ENCODE measurements at places on chromosomes 2 and 18.

GRCh38 chr18:45755934-45756333 lies 32.0 kb downstream of the SLC14A1 start:
- no peak for DNase-seq

GRCh38 chr2:186425576-186425975 lies 60.5 kb upstream of the ZC3H15 start:
- no peak for DNase-seq

- DNase-seq: no peak
Measured at GRCh38 chr2:156319811-156320485, 12.6 kb downstream of the NR4A2 start.

DNA sequence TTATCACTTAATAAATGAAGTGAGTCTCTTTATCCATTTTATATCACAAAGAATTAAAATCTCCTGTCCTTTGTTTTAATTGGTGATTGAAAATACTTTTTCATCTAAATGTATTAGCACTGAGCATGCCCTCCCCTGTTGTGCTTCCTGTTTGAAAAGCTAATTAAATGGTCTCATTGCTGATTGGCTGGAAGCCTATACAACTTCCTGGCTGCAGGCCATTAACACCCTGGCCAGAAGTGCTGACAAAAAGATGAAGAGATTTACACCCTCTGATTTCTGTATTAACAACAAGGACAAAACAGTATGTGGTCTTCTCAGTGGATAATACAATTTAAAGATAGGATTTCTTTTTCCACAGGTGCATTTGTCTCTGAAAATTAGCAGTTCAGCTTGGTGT lies 548.0 kb downstream of the DCC start:
- no peak for DNase-seq

- no peak for DNase-seq
Measured at GRCh38 chr2:223113161-223113560, 61.2 kb downstream of the KCNE4 start.

GRCh38 chr2:189580658-189581353 lies at the start of gene SLC40A1:
SLC40A1 (minus strand) TSS chr2:189580786; CDS start chr2:189580460, 326 bp downstream.
- DNase-seq: peak; percentile 61

DNA sequence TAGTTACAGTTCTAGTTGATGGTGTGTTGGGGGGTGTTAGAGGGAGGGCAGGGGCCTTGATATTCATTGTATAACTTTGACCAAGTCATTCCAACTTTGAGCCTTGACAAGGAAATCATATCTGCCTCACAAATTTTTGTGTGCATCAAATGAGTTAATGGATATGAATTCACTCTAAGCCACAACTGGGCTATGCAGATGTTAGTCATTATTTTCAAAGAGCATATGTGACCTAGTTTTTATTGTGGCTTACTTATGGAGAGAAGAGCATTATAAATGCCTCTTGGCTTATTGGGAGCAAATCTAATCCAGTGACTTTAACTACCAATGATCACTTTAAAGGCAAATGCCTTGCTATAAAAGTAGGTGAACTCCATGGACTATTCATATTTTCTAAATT lies 250.2 kb downstream of the LPIN1 start:
- no peak for DNase-seq

DNA sequence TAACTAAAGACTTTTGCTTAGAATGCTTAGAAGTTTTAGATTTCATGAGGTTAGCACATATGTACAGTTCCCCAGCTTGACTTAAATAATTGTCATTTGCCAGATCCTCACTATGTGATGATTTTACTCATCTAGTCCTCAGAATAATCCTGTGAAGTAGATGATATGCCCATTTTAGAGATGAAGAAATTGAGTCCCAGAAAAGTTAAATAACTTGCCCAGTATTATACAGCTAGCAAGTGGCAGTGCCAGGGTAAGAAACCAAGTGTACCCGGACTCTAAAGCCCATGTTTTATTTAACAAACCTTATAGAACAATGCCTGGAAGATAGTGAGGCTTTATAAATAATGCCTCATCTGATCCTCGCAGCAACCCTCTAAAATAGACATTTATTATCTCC lies 28.3 kb downstream of the SPDYA start:
- DNase-seq: no peak

DNA sequence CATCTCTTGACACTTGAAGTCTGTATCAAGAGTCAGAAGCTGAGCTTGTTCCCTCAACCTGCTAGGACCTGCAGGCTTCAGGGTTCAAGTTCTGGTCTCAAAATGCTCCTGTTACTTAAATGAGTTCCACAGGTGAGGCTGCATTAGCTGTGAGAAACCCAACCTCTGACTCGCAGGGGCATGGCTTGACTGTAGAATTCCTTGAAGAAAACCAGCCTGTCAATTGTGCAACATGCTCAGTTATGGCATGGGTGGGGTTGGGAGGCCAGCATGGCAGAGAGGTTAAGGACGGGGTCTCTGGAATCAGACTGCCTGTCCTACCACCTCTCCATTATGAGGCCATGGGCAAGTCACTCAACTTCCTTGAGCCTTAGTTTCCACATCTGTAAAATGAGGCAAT lies 235.8 kb downstream of the EN1 start:
- no peak for DNase-seq

GRCh38 chr2:111897924-111898702 lies at the start of gene MERTK:
MERTK (plus strand) TSS chr2:111898607; CDS start chr2:111898736, 129 bp downstream.
- peak; percentile 44 for DNase-seq

GRCh38 chr18:57904535-57904934 lies 101.4 kb upstream of the ATP8B1 start:
- DNase-seq: no peak

DNA sequence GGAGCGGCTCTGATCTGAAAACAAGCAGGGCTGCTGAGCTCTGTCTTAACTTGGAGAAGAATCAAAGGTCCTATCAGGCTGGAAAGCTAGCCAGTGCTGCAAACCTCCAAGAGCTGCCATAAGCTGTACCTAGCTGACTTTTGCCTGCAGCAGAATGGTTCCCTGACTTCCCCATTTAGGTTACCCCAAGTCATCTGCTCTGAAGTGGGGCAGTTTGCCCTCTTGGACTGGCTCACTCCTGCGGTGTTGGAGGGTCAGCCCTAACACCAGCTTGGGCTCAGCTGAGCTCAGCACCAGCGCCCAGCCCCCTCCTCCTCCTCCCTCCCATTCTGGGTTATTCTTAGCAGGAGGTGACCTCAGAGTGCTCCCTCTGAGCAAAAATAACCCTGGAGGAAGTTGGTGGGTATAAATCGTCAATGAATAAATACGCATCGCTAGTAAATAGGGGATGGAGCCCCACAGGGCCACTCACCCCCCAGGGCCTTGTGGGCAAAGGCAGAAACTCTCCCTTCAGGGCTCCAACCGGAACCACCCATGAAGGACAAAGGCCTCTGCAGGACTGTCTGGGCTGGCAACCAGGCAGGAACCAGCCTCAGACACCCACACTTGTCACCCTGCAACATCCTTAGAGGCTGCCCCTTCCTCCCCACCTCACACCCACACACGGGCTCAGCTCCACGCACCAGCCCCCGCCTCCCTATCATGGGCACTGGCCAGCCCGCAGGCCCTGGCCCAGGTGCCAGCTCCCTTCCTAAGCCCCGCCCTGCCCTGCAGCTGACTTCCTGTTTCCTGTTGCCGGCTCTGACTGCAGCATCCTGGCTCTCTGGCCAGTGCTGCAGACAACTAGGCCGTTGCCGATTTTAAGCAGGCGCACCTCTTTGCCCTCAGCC lies 46.9 kb downstream of the DNMT3A start:
- DNase-seq: peak; percentile 43

DNA sequence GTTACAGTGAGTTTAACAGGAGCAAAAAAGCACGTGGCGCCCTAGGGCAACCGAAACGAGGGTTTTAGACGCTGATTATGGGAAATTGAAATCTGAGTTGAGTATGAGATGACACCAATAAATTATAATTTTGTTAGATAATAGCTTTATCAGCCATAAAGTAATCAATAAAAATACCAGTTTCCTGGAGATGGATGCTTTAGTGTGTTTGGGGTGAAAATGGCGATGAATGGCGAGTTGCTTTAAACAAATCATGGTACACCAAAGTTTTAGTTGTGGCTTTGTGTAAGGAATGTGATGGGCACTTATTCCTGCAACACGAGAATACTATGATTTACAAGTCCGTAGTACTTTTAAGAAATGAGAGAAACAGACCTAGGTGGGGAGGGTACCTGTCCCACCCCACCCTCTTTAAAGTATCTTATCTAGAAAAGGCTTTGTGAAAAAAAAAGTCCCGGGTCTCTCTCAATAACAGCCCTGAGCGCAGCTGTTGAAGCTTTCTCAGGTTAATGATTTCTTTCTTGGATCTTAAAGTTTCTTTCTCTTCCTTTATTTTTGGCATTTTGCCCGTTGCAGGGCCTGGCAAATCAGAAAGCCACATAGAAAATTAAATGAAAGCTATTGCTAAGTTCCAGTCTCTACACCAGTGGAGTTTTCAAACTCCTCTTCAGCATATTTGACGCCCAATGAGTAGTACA lies 1.5 kb upstream of the RRM2 start:
- no peak for DNase-seq

DNA sequence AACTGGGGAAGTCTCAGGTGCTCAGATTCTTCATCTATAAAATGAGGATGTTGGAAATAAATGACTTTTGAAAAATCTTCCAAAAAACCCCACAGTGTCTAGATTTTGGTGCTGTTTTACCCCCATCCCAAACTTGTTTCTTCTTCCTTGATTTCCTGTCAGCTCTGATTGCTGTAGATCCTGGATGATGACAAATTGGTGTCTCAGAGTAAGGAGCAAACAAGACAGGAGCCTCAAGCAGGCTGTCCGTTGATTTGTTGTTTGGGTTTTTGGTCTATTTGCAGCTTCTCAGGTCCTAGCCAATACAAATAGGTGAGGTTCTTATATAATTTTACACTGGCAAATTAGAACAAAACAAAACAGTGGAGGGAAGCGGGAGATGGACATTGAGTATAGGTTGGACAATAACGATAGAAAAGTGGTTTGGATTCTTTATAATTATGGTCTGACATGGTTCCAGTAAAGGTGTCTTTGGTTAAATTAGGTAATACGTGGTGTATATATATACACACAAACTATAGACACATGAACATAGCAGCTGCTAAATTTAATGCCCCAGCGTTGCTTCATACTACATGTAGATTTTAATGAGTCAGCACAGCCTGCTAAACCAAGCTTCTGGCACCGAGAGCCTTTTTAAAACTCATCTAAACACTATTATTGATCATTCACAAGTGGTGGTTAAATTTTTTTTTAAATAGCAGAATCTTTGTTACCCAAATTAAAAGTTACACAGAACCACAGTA lies 142.5 kb downstream of the FMNL2 start:
- DNase-seq: no peak

- DNase-seq: no peak
Measured at GRCh38 chr2:197158591-197159550, 151.7 kb downstream of the ANKRD44 start.

DNA sequence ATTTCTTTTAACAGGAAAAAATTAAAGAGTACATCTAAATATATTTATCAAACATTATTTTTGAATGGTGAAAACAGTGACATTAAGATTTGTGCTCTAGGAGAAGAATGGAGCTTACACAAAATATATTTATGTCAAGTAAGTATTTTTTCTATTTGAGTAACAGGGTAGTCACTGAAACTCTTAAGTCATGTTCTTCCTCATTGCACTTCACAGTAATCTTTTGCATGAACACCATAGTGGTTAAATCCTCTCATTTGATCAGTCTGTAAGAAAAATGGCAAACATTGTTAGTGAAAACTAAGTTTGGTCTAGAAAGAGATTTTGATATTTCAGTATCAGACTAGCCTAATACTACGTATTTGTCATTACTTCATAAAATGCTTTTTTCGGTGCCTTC lies 8.1 kb downstream of the GMCL1 start:
- no peak for DNase-seq

DNA sequence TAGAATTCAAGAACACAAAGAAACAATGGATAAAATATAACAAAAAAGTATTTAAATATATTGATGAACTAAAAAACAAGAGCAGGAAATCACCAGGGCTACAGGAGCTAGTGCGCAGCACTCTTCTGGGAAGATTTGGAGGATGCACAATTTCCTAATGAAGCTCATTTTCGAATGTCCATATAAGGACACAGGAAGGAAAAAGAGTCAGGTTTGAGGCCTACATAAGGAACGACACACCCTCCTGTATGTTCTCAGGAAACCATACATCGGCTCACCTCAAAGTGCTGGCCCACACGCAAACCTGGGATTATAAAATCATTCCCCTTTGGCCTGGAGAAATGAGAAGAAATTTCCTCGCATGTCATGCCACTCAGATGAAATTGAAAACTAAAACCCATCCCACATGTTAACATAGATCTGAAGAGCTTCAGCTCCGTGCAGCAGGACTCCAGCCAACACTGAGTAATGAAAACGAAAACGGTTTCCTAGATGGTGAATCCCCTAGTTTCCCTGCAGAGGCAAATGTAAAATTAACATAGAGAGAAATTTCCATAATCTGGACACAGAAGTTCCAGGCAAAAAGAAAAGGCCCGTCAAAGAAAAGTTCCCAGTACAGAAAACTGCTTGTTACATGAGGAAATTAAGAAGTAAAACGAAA lies 825.8 kb downstream of the SOCS6 start:
- no peak for DNase-seq

DNA sequence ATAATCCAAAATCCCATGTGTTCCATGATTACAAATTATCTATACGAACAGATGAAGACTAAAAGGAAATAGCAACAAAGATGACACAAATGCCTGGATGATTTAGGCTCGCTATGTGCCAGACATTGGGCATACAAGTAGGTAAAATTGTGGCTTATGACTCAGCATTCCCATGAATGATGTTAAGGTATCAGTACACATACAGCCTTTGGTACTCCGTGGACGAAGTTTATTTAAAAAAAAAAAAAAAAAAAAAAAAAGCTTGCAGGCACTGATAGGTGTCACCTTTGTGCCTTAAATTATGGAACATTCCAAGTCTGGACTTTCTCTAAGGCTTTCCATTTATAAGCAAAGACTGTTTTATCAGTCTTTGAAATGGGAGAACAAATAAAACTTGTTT lies 2.7 kb downstream of the CHAC2 start:
- no peak for DNase-seq
